ENCODE measurements at places on chromosomes 11 and 22.

DNA sequence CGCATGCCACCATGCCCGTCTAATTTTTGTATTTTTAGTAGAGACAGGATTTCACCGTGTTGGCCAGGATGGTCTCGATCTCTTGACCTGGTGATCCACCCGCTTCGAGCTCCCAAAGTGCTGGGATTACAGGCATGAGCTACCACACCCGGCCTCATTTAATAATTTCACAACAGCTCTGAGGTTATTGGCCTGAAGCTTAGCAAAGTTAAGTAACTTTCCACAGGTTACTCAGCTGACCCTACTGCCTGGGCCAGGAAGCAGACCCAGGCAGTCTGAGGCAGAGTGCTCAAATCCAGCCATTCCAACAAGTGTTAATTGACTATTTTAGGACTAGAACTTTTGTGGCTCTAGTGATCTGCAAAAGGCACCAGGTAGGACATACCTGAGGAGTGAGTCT, 52.2 kb upstream of the L3MBTL2 start:
- no peak for DNase-seq

DNA sequence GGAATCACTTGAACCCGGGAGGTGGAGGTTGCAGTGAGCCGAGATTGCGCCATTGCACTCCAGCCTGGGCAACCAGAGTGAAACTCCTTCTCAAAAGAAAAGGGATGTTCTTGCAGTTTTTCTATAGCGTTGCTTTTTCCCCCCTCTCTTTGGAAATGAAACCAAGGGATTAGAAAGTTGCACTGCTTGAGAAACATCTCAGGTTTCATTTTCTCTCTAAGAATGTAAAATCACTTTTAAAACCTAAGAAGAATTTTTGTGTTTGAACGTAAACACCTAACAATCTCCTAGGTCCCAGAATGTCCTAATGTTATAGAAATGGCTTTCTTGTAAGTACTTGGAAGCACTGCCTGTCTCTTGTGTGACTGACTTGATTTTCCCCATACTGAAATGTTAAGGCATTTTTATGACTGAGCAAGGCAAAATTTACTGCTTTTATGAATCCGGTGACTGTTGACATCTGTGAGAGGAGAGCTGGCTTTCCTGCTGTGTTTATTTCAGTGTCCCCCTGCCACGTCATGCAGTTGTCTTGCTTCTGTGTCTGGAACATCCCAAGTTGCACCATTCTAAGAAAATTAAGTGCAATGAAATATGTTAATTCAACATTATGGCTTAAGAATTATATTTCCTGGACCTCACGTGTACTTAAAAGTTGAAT, 37.7 kb downstream of the NF2 start:
- DNase-seq, result no peak

DNA sequence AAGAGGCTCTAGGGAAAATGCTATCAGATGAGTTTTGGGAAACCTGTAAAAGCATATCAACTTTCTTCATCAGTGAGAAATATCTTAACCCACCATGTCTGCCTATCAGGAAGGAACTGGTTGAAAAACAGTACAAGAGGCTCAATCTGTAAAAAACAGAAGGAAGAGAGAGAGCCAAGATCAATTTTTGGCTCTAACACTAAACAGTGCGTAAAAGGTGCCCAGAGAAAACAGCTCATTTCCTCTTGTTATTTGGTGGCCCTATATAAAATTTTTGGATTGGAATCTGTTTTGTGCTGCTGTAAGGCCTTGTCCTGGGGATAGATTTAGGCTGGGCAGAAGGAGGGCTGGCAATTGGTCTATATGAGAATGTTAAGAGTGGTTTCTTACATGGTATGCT, 12.1 kb downstream of the MS4A2 start:
- no peak for DNase-seq

DNA sequence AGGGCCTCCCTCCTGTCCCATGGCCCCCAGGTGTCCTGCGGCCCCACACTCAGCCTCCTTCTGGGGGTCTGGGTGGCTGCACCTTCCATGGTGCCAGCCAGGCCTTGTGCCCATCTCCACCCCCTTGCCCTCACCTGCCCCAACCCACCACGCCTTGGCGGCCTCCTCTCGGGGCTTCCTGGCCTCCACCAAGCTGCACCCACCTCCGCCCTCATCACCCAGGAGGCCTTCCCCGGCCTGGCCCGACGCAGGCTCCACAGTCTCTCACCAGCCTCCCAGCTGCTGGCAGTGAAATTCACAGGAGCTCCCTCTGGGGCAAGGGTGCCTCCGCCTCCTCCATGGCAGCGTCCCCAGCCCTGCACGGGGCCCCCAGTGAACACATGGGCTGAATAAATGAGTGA, 35.9 kb upstream of the WNT7B start:
- no peak for DNase-seq

DNA sequence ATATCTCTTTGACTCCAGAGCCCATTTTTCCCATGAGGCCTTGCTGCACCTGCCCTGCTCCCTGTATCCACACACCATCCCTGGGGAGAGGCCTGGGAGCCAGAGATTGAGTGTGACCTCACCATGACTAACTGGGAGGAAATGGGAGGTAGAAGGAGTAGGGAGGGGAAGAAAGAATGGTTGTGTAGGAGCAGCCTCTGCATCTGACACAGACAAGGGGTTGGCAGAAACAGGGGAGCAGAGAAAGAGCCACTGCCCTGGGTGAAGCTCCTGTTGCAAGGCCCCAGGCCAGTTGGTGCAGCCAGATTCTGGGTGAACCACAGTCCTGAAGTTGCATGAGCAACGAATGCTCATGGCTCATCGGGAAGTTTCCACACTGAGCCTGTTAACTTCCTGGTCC, 32.4 kb downstream of the POU2F3 start:
- no peak for DNase-seq

DNA sequence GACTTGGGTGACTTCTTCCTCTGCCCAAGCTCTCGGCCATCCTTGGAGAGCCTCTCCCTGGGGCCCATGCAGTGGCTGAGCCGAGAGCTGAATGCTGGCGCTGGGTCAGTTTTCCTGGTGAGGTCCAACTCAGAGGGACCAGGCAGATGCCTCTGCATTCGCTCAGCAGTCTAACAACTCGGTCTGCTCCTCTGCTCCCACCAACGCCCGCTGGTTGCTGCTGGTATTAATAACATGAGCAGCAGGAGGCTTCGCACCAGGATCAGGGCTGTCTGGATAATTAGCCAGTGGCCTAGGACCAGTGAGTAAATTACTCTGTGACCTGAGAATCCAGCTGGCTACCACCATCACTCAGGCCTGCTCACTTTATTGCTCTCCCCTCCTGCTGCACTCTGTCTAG, 77.7 kb upstream of the FAM181B start:
- no peak for DNase-seq

- no peak for DNase-seq
Observed at GRCh38 chr22:45524157-45524556, 21.5 kb downstream of the FBLN1 start.

DNA sequence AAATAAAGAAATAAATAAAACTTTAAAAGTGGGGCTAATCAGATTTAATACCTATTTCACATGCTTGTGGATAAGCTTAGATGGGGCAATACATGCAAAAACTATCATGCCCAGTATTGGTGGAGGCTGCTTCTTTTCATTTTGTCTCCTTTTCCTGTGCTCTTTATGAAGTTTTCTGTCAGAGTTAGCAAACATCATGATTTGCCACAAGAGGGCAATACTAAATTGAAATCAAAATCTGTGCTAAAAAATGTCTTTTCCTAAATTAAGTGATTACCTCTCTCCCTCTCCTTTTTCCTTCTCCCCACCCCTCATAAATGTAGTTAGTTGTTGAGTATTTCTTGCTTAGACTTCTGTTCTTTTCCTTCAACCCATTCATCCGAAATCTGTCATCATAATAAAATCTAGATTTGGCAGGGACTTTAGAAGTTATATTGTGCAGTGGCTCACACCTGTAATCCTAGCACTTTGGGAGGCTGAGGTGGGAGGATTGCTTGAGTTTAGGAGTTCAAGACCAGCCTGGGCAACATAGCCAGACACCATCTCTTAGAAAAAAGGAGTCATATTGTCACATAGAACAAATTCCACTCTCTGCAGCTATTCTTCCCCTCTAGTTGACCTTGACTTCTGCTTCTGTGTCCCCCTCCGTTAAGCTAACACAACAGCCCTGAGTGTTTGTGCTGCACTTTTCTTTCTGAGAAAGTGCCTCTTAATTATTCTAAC, 4.7 kb upstream of the ARHGAP42 start:
- DNase-seq, result no peak

DNA sequence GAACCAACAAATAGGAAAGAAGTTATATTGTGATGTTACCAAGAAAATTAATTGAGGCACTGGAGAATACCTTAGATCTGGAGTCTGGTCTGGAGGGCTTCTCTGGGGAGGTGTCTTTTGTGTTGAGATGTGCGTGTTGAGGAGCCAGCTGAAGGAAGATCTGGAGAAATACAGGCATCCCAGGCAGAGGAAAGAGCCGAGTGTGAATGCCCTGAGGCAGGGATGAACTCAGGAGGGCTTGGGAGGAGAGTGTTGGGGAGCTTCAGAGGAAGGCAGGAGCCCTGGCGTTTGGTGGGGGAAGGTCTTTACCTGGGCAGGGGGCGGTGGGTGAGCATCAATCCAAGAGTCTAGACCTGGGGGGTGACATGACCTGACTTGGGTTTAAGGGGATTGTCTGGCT, 13.1 kb downstream of the SYNGR1 start:
- DNase-seq, result no peak

Measured in WTC11 (cell line).